ENCODE measurements at places on chromosomes 11 and 22. TPM values are rescaled to one million over a fixed set of nuclear protein-coding genes. Genes with fewer than 3 reads are reported as not detected.

Gene ASCL2
- polyA plus RNA-seq, result not detected

Gene ARHGAP20
- polyA plus RNA-seq, result 0.78 TPM

DNA sequence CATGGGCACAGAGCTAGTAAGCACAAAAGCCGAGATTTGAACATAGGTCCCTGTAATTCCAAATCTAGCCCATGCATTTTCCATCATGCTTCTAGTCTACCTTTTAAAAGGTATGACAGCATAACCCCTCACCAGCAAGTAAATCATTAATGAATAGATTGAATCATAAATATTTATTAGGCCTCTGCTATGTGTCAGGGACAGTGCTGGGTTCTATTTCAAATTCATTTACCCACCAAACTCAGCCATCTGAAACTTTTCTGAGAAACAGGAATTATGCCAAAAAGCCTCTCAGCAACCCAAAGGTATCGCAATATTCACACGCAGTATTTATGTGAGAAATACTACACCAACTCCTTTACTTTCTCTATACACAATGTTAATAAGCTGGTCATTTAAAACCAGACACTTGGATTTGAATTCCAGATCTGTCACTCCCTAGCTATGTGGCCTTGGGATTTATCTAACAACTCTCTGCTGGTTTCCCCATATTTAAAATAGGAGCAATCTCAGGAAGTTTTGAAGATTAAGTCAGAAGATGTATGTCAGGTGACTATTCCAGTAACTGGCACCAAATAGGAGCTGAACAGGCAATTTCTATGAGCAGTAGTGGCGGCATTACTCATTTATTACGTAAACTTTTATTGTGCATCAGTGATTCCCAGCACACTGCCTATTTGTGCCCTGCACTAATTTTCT is 191.4 kb downstream of the TENM4 start:
- no peak for DNase-seq

GRCh38 chr22:26579331-26579886 is 10.5 kb downstream of the TPST2 start:
- no peak for DNase-seq

GRCh38 chr11:12127206-12127898 is 17.0 kb downstream of the MICAL2 start:
- DNase-seq, result no peak
